Stimulated activated CD4-positive, alpha-beta T cell treated with anti-CD3 and anti-CD28 coated beads, TNF-alpha, amount 100 ng/mL, for 48 hours (primary cell): ENCODE measurements at places on chromosomes 12 and 14.

DNA sequence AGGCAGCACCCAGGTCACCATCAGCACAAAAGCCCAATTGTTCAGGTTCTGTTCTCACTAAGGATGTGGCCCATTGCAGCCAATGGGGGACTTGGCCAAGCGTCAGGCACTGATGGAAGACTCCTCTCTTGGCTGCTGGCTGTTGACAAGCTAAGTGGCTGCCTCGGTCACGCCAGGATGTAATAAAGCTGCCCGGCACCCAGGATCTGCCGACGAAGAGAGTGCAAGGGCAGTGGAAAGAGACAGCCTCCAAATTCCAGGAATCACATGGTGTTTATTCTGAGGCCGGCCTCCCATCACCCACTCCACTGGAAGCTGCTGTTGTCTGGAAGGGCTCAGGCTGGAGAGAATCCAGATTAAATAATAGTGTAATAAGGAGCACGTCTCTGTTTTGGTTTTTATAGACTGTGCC lies 451.8 kb upstream of the TBX3 start:
- DNase-seq = no peak

DNA sequence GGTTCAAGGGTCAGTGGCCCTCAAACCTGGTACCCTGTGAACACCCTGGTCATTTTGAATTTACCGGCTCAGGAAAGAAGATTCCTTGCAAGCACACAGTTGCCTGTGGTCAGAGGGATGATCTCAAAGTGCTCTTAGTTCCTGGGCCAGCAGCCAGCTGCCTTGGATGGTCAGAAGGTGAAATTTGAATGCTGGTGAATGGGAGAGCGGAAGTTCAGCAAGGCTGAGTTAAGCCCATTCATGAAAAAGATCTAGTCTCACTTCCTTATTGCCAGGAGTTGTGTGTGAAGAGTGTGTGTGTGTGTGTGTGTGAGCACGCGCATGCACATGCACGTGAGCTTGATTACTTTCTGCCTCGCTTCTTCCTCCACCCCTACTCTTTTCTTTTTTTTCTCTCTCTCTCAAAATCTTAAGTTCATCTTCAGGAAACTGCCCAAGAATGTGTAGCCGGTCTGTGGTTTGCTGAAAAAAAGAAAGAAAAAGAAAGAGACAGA lies 155.5 kb upstream of the CCND2 start:
- DNase-seq = no peak

- DNase-seq = no peak
Observed at GRCh38 chr12:13425766-13426165, 229.2 kb downstream of the EMP1 start.

DNA sequence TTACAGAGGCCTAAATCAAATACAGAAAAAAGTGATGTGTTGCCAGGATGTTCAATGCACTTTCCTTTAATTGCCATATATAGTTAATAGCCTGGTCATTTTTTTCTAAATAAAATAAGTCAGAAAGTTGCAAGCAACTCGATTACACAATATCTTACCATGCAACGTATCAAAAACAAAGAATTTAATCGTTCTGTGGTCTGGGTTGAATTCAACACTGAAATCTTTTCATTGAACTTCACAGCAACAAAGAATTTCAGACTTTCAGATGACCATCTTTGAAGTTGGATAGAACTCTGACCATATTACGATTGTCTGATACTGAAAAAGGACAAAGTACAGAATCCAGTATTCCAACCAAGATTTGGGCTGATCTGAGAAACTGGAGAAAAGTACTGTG lies 231.9 kb downstream of the SLC25A21 start:
- no peak for DNase-seq

DNA sequence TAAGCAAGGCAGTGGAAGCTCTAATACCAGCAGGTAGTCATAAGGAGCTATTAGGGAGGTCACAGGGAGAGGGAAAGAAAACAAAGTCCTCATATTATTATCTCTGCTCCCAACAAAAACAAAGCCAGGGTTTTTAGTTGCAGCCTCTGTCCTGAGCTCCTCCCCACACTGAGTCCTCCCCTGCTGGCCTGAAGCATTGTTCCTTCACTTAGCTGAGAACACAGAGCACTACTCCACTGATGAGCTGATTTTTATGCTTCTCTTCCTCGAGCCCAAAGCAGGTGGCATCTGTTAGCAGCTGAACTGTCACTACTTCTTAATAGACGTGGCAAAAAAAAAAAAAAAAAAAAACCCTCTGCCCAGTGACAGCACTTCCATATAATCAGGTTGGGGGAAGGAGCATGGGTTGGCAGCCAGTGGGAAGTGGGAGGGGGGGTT lies 10.5 kb upstream of the STAC3 start:
- no peak for DNase-seq

- no peak for DNase-seq
Observed at GRCh38 chr12:111155521-111155920, 213.4 kb downstream of the PHETA1 start.

DNA sequence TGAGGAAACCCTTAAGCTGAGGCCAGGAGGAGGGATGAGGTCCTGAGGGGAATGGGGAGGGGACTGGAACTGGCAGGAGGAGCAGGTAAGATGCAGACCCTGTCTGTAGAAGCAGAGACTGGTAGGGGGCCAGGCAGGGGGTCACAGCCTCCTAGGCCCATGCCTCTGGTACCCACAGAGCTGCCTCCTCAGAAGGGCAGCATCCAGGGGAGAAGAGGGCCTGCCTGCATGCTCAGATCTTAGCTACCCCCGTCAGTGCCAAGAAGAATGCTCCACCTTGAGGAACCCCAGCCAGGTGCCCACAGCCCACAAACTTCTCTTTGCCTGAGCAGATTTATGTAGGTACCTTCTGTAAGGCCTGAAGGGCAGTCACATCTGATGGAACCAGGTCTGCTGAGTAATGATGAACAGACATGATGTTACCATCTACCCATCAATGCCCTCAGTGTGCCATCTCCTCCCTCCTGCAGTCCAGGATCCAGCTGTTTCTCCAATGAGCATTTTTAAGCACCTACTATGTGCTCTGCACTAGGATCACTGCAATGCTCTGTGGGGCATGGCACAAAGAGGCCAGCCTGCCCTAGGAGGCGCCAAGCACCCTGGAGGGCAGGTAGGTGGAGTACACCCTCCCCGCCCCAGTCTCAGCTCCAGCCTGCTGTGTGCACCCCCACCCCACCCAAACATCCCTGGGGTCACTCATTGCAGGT lies 24.8 kb upstream of the ZFP36L1 start:
- no peak for DNase-seq

- DNase-seq = no peak
Observed at GRCh38 chr14:62662811-62663455, 382.3 kb downstream of the KCNH5 start.

GRCh38 chr14:99260587-99261551 lies 11.1 kb downstream of the BCL11B start:
- DNase-seq = no peak

GRCh38 chr14:76426161-76426696 lies 50.3 kb downstream of the ESRRB start:
- DNase-seq = no peak

GRCh38 chr12:57766464-57767304 lies at the start of gene CYP27B1:
CYP27B1 (minus strand) TSS chr12:57767078; CDS start chr12:57767041, 37 bp downstream.
- DNase-seq = no peak

- no peak for DNase-seq
Observed at GRCh38 chr14:25110106-25110505, 60.2 kb upstream of the STXBP6 start.

DNA sequence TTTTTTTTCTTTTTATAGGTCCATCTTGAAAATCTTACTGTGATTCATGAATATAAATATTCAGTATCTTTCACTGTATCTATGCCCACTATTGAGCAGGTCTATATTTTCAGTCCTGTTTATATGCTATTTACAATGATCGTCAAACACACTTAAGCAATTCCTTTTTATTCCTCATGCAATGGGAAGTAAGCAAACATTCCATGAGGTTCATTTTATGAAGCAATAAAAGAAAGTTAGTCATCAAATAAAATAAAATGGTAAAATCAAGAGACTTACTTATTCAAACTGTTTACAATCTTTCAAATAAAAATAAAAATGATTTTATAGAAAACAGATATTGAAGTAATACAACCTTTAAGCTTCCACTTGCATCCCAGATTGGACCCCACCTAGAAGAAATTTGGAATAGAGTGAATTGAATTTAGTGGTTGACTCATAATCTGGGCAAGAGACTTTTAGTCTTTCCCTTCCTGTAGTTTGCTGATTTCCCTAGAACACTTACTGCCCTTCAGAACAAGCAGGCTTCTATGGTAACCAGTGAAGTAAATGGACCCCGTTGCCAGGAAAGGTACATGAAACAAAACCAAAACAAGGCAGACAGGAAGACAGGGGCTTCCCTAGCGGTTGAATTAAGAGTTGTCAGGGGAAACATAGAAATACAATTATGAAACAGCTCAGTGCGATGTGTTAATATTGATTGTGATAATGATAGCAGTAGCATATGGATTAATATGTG lies 241.0 kb upstream of the ATP2B1 start:
- no peak for DNase-seq

GRCh38 chr12:131452444-131452860 lies 258.4 kb upstream of the SFSWAP start:
- peak; percentile 10 for DNase-seq

DNA sequence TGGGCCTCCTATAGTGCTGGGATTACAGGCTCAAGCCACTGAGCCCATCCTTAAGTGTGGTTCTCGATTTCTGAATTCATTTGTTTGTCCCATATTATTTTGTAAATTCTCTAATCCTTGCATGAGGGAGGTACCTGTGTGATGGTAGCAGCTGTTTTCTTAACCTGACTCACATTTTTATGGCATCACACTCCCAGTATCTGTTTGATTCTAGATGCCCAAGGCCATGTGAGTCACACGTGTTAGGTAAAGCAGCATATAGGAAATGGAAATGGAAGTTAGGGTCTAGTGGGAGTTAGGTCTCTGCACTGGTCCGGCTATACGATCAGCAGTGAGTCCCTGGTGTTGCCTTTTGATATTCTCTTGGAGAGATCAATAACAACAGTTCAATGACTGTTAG lies 198.1 kb downstream of the ERC1 start:
- DNase-seq = no peak
